ENCODE measurements at places on chromosomes 12 and 14.

GRCh38 chr14:104288272-104288671 lies 149.9 kb downstream of the KIF26A start:
- no peak for DNase-seq

- no peak for DNase-seq
Observed at GRCh38 chr12:3882896-3883564, 9.8 kb upstream of the PARP11 start.

GRCh38 chr12:3832738-3833137 lies 40.5 kb downstream of the PARP11 start:
- DNase-seq, result no peak

- no peak for DNase-seq
Observed at GRCh38 chr14:54261283-54261682, 135.5 kb upstream of the CDKN3 start.

DNA sequence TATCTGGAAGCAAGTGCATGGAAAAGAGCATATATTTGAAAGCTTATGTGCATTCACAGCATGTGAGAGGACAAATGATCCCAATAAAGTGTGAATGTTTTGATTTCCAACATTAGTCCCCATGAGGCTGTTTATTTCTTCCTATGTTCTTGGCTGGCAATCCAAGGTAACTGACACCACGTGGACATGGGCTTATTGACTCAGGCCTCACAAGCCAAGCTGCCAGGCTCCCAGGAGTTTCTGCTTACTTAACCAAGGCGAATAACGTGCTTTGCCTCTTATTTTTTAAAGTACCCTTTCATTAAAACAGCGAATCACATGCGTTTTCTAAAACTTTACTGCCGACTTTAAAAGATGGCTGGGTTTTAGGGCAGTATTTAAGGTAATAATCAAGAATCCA lies 441.7 kb downstream of the FUT8 start:
- no peak for DNase-seq

DNA sequence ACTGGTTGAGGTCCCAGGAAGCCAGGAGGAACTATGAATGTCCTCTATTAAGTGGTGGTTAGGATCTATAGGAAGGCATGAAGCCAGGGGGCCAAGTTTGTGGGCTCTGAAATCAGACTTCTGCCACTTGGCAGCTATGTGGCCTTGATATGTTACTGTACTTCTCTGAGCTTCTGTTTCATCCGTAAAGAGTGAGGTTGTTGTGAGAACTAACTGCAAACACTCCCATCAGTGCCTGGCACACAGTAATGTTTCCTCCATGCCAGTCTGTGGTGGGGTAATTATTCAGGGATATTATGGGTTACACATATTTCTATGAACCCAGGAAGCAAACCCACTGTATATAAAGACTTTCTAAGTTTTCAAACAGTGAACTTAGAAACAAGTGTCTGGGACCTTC lies 57.4 kb downstream of the PLXNC1 start:
- no peak for DNase-seq

- DNase-seq, result peak; percentile 98
Observed at GRCh38 chr12:131104463-131105350, 151.0 kb downstream of the ADGRD1 start.

DNA sequence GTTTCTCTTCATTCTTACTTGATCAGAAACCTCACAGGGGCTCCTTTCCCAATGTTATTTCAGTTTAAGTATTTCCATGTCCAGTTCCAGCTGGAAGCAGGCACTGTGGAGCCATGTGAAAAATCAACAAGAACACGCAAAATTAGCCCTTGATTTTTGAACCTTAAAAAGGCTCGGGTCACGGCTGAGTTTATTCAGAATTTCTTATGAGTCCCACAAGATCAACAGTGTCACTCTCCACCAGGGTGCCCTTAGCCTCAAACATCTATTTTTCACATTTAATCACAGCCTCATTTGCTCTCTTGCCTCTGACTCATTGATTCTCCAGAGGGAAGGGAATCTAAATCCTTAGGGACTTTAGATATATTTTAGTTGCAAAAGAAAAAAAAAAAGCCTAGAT lies 157.7 kb upstream of the AVPR1A start:
- no peak for DNase-seq

DNA sequence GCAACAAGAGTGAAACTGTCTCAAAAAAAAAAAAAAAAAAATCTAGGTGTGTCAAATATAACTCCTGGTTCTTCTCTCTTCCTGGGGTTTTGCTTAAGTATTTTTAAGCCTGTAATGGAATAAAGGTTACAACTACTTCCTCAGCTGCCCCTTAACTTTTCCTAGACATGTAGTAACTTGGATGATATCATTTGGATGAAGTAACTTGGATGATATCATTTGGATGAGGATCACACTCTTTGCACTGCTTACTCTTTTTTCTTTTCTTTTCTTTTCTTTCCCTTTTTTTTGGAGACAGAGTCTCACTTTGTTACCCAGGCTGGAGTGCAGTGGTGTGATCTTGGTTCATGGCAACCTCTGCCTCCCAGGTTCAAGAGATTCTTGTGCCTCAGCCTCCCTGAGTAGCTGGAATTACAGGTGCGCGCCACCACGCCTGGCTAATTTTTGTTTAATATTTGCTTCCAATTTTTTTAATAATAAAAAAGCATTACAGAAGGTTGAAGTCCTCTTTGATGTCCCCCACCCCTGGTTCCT lies 775 bp upstream of the FAM186A start:
- DNase-seq, result no peak

DNA sequence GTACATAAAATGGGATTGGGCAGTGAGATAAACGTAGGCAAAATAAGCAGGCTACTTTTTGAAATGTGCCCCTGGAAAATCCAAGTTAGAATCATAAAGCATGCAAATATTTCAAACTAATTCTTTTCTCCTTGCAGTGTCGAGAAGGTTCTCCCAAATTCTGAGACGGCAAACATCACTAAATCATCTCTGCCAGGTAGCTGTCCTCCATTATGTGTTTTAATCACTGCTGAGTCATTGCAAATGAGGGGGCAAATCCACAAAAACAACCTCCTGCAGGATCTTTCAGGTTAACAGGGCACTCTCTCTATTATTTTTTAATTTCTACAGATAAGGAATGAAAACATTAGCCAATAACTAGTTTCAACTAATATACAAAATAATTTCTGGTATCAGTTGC lies 63.2 kb upstream of the RIC8B start:
- DNase-seq, result no peak

DNA sequence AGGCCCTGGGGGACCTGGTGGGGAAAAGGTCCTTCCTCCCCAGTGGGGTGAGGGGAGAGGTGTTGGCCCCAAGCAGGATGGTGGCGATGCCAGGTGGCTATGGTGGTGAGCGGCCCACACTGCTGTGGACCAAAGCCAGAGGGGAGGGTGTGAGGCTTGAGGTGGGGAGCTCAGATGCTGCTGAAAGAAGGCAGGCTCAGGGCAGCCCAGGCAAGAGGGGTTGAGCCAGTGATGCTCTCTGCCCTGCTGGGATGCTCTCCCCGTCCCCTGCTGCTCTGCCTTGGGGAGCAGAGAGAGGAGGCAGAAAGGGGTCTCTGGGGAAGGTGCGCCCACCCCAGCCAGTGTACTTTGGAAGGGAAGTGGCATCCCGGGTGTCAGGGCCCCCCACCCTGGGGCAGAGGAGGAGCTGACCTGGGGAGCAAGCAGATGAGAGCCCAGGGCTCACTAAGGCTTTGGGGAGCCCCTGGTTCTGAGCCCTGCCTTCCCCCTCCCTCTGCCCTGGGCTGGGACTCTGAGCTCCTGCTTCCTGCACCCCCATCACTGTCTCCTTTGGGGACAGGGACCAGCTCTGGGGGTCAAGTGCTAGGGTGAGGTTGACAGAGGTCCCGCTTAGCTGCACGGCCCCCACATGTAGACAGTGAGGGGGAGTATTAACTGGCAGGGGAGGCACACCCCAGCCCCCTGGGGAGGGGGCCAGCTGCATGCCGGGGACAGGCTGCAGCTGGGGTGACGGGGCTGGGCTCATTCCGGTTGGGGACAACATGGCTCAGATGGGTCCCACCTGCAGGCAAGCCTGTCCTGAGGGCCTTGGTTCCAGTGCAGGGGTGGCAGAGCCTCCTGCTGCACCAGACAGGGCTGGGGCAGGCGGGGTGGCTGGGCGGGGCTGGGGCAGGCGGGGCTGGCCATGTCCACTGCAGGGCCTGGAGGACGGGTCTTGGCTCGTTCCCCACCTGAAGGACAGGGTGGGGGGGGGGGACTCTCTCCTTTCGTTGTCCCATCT lies 124.4 kb downstream of the KIF26A start:
- no peak for DNase-seq

GRCh38 chr12:58648176-58648575 lies 272.1 kb downstream of the LRIG3 start:
- DNase-seq, result no peak

Data from posterior cingulate gyrus (tissue), 11 donors.